ENCODE measurements at places on chromosomes 2 and 18.
A peak's percentile ranks its signal among the peaks of the same experiment; 100 is the strongest.

DNA sequence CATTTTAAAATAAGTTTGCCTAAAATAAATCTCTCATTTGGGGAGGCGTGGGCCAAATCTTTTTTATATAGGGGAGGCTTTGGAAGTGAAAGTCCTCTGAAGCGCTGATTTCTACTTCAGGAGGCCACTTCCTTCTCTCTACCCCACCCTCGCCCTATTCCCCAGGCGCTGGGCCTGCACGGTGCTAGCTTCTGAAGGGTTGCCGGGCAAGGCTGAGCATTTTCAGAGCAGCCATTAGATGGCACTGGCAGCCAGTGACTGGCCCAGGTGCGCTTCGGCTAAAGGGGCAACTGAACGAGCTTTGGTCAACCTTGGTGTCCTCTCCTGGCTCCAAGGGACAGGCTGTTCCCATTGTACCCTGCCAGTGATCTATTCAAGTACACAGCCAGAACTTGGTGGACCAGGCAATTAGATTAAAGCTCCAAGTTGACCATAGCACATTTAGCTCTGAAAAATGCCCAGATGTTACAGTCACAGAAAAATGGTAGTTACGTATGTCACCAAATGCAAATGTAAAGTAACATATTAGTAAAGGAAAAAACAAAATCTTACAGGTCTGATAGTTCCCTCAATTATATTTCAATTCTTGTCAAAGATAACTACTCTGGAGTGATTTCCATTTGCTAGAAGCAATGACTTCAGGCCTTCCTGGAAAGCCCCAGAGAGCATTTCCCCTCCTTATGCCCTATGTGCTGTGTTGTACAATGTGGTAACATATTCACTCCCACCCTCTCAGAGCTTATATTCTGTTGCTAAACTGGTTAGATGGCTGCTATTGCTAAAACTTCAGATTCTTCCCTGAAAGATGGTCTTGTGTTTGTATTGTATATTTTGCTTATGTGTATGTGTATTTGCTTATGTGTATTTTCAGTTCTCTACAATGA lies 2.1 kb downstream of the POMC start:
- peak; percentile 81 for DNase-seq

GRCh38 chr18:14916181-14916580 lies 168.2 kb downstream of the ANKRD30B start:
- DNase-seq, result no peak

DNA sequence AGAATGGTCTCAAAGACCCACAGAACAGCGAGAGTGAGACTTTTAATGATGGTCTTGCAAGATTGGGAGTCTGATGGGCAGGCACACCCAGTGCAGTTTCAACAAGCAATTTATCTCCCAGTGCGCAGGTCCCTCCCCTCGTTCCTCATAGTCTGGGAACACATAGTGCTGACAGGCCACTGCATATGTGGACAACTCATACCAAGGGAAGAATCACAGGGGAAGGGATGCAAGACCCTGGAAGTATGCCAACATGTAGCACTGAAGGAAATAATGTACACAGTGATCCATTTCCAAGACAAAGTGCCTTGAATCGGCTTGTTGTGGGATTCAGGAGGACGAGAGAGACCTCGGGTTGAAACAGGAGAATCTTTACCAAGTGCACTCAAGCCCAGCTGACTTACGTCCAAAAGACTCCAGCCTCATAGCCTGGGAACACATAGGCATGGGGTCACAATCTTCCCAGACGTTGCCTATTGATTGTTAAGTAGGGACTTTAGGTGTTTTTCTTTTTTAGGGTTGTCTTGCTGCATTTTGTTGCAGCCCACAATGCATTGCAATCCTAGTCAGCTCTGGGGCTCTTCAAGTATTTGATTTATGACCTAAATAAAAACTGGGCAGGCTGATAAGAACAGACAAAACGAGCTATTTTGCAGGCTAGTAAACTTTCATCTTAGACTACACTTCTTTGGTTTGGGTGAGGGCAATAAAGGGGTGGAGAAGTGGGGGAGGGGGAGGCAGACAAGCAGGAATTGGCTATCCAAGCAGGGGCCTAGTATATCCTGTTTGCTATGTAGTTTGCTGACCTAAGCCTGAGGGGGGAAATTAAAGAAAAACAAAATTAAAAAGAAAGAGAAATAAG lies 24.7 kb upstream of the SERPINB5 start:
- no peak for DNase-seq

GRCh38 chr2:231467016-231467545 lies 2.8 kb upstream of the NCL start:
- no peak for DNase-seq

DNA sequence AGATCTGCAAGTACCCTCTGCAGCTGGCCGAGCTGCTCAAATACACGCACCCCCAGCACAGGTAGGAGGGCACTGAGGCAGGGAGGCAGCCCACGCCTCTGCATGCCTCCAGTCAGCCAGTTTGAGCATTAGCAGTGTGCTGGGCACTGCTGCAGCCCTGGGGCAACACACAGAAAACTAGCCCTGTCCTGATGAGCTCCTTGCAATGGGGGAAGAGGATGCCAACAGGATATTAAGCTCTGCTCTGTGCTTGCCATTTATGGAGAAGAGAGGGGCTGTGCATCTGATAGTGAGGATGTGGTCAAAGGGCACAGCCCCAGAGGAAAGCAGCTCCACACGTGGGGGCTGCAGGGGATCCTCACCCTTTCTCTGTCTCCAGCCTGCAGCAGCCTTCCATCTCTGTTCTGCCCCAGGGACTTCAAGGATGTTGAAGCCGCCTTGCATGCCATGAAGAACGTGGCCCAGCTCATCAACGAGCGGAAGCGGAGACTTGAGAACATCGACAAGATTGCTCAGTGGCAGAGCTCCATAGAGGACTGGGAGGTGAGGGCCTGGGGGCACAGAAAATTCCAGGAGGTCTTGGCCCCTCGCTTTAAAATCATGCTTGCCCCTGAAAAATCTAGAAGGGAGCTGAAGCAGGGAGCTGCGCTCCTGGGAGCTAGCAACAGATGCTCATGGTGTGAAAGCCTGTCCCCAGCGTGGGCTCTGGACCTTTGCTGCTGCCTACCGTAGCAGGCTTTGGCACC lies 51.7 kb downstream of the FAM168B start:
- no peak for DNase-seq

DNA sequence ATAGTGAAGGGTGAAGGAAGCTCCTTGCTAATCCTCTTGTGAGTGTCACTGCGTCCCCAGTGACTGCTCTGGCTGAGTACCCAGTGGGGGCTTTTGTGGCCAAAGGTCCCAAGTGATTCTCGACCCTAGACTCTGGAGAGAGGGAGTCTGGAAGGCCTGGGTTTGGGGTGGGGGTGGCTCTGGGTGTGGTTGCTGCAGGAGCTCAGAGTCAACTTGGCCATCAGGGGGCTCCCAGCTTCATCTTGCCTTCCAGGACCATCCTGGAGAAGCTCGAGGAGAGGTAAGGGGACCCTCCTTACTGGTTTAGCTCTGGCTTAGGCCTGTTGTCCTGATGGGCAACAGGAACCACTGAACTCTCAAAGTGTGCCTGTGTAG lies 592 bp downstream of the PSD4 start:
- peak; percentile 42 for DNase-seq

DNA sequence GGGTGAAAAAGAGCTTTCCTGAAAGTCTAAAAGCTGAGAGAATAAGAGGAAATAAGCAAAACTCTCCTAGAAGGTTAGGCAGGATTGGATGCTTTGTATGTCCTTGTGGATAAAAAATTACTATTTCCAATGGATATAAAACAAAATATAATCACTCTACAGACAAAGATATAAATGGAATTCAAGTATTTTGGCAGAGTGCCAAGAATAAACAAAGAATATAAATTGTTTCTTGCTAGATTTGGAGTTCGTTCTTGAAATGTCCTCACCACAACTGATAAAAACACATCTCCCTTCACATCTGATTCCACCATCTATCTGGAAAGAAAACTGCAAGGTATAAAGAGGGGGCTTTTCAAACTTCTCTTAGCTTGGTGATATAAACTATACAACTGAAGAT lies 13.3 kb downstream of the SULT1C3 start:
- no peak for DNase-seq

DNA sequence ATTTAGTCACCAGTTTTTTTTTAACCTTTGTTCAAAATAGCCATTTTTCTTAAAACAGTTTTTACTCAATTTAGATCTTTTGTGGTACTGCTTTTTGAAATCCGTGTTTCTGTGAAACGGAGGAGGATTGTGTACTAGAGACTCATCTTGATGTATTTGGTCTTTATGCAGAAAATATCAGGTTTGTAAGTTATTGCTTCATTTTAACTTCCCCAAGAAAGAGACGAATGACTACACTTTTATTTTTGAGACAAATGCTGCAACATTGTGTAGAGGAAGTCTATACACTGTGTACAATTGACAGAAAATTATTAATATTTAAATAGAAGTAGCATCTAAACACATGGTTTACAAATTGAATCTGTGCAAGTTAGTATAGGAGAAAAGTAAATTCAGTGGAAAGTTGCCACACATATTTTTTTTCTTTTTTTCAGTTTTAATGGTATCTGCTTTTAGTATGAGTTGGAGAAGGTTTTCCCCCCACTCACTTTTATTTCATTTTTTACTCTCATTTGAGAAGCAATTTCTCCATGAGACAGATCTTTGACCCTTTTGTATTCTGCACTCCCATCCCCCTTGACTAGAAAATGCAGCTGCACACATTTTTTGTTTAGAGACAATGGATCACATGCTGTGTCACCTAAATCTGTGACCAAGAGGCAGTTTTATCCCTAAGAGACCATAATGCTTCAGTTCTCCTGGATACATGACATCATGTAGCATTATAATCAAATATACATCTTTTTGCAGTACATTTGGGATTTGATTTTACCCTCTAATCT lies 200.8 kb upstream of the STON1 start:
- no peak for DNase-seq

DNA sequence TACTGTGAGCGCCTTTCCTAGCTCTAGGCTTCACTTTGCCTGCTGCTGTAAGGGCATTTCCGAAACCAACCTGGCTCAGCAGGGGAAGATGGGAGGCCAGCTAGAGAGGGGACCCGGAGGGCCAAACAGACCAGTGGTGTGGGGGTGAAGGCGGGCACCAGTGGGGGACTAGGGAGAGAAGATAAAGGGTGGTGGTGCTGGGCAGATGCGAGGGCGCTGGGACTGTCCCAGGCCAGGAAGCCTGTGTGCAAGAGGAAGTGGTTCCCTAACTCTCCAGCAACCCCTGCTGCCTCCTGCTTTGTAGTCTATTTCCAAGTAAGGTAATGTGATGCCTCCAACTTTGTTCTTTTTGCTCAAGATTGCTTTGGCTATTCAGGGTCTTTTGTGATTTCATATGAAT lies 73.1 kb downstream of the DNAH7 start:
- DNase-seq, result no peak

- no peak for DNase-seq
These were observed 209.8 kb downstream of the BCL2 start for GRCh38 chr18:63109802-63110201.

DNA sequence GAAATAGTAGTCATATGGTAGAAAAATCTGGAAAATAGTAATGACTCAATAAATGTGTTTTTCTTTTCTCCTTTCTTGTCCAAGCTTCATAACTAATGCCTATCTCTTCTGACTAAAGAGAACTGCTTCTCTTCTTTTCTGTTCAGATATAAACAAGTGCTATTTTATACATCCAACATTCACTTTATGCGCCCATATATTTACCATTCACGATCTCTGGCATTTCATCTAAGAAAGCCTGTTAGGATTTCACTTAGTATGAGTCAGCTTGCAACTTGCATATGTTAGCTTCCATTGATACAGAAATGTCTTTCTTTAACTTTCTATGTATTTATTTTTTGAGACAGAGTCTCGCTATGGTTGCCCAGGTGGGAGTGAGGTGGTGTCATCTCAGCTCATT lies 224.9 kb downstream of the VAPA start:
- no peak for DNase-seq

- DNase-seq, result no peak
These were observed 78.0 kb upstream of the OTX1 start for GRCh38 chr2:62972601-62973000.

DNA sequence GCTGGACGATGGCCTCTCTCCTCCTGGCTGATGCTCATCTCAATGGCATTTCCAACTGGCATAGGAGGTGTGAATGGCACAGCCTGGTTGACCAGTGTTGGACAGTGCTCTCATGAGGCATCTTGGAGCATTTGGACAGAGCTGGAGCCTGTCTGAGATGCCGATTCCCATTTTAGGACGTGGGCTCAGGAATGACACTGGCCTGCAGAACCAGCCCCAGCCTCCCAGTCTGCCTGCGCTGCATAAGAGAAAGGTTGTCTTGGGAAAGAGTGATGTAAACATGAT lies 118.2 kb upstream of the COPS8 start:
- DNase-seq, result no peak

DNA sequence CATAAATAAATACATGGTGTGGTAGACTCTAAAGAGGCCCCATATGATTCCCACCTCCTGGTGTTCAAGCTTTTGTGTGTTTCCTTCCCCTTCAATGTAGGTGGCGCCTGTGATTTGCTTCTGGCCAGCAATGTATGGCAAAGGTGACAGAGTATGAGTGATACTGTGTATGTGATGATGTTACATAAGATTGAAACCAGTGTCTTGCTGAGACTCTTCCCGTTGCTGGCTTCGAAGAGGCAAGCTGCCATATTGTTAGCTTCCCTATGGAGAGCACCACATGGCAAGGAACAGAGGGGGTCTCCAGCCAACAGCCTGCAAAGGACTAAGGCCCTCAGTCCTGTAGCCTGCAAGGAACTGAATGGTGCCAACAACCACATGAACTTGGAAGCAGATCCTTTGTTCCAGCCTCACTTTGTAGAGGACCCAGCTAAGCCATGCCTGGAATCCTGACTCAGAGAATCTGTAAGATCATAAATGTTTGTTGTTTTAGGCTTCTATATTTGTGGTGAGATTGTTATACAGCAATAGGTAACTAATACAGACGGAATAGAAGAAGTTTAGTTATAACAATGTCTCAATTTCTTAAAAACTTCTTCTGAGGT lies 1.7 kb upstream of the SMAD4 start:
- DNase-seq, result peak; percentile 20

DNA sequence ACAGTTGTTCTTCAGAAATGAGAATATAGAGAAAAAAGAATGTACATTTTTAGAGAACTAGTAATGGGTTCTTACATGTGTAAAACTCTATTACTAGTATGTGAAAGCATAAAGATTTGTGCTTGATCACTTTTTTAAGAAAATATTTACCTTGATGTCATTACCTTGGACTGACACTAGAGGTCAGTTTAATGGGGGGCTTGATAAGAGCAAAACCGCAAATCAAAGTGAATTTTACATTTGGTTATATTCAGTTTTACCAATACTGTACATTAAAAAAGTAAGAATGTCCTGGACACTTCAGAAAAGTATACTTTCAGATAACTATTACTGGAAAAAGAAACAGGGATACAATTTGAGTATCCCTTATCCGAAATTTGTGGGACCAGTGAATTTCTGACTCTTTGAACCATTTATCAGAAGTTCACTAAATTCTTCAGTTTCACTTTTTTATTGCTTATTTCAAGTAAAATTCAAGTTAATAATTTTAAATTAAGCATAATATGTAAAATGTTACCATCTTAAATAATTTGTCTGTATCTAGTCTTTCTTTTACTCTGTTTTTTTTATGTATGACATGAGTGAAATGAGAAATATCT lies 1149.5 kb downstream of the DSC3 start:
- no peak for DNase-seq

DNA sequence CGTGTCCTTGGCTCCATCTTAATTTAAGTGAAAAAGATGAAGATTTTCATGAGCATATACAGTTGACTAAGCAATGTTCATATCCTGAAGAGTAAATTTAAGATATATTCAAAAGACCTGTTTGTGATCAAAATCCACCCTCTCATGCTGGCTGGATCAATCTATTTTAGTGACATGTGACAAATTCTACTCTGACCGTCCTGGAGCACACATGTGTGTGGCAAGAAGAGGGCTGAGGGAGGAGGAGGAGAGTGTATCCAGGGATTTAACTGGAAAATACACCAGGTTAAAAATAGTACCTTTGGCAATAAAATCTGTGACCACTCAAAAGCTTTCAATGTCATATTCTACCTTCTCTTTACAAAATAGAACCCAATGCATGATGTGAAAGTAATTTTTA lies 228.7 kb downstream of the PID1 start:
- no peak for DNase-seq
